Kidney epithelial cell (primary cell): ENCODE measurements at places on chromosomes 4 and X. TPM values are rescaled to one million over a fixed set of nuclear protein-coding genes. Genes with fewer than 3 reads are reported as not detected.

DNA sequence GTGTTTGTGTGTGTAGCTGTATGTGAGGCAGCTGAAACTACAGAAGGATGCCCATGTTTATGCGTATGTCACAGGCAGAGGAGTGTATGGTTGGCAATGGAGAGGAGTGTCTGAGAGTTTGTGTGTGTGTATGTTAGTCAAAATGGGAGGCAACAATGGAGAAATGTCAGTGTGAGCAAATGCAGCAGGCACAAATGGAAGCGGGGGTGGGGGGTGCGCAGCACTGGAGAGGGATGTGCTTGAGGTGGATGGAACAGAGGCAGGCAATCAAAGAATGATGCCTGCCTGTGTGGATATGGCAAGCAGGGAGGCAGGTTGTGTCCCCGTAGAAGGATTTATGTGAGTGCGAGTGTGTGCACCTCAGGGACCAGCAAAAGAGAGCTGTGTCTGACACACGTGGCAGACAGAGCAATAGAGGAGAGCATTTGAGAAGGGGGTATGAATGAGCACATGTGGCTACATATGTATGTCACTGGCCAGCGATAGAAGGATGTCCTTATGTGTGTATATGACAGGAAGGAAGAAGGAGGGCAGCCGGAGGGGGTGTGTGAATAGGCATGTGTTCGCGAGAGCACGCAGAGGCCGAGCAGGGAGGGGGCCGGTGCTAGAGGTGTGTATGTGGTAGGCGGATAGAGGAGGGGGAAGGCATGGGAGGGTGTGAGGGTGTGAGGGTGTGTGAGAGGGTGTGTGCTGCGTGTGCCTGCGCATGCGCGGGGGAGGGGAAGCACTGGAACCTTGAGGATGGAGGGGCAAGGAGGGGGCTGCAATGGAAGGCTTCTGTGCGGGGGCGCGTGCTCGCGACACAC is 1.1 kb downstream of the PJA1 start:
- DNase-seq: no peak

Gene SLC49A3
- 3.4 and 3.7 TPM in 2 replicates for total RNA-seq

Gene XAGE1A
- not detected in 2 replicates for total RNA-seq

DNA sequence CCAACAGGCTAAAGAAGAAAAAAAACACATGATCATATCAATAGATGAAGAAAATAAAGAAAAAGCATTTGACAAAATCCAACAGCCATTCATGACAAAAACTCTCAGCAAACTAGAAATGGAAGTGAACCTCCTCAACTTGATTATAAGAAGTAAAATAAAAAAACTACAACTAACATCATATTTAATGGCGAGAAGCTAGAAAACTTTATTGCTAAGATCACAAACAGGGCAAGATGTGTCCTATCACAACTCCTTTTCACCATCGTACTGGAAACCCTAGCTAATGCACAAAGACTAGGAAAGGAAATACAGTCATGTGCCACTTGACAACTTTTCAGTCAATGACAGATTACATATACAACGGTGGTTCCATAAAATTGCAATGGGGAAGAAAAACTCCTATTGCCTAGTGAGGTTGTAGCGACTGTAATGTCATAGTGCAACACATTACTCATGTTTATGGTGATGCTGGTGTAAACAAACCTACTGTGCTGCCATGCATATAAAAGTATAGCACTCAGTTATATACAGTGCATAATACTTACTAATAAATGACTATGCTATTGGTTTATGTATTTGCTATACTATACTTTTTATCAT is 12.1 kb upstream of the MANBA start:
- no peak for DNase-seq

DNA sequence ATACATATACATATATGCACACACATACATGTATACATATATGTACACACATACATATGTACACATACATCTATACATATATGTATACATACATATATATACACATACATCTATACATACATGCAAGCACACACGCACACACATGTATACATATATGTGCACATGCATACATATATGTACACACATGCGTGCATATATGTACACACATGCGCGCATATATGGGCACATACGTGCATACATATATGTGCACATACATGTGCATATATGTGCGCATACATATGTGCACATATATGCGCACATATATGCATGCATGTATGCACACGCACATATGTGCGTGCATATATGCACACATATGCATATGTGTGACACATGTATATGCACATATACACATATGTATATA is 7.3 kb upstream of the MPC1L start:
- no peak for DNase-seq
